ENCODE measurements at places on chromosomes 5 and 9. TPM values are rescaled to one million over a fixed set of nuclear protein-coding genes. Genes with fewer than 3 reads are reported as not detected.

DNA sequence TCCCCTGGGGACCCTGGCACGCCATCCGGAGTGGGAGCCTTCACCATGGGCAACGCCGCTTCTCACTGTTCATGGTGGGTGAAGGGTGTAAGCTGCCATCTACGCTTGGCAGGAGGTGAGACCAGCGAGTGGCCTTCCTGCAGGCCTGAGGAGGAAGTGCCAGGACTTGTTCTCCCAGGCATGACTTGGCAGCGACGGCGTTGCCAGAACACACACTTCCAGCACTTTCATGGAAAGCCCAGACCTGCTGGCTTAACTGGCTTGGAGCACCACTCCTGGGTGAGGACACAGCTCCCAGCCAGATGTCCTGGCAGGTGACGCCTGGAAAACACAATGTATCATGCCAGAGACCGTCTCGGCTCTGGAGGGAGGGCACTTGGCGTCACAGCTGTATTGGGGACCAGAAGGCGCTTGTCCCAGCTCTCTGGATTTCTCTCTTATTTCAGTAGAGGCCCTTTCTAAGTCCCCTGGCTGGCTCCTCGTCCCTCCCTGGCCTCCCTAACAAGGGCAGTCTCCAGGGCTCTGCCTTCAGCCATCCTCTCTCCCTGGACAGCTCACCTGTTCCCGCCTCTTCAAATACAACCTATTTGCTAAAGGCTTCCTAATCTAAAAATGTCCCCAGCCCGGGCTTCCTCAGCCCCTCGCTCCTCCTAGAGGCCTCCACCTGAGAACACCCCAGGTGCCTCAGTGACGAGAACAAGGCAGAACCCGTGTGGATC lies 188.3 kb downstream of the OLFM1 start:
- ATAC-seq = peak; percentile 53

DNA sequence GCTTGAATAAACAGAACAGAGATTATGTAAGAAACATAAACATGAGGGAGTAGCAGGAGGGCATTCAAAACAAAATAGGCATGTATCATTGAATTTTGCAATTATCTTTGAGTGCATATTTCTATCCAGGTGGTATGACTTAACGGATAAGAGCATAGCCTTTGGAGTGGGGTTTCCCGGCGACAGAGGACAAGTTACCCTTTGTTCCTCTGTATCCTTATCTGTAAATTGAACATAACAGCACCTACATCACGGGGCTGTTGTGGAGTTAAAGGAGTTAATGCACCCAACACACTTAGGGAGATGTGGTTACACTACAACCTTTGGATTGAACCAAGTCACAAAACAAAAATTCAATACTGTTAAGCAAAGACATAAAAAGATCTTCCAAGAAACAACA lies 314.6 kb upstream of the KIF2A start:
- no peak for ATAC-seq

DNA sequence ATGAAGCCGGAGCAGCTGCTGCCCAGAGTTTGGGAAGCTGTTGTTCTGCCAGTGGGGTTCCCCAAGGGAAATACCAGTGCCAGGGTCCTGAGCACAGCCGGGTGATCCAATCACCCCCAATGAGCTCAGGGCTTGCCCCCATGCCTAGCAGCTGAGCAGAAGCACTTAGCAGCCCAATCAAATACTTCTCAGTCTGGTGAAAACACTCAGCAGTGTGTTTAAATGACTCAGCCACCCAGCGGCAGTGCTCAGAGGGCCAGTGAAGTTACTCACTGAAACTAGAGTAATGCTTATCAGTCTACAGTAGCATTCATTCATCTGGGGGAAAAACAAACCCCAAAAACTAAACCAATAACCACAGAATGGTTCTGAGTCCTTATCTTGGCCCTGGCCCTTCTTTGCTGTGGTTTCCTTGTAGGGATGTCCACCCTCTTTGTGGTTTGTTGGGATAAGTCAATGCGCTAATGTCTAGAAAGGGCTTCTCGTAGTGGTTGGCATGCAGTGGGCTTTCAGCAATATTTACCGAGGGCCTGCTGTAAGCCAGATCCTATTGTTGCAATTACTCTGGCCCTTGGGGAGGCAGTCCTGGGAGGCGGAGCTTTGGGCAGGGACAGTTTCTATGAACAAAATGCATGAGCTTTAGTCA lies 43.1 kb downstream of the LHX2 start:
- no peak for ATAC-seq

Gene FAM81B
- total RNA-seq = not detected

Gene FAM153A
- total RNA-seq = 3.1 TPM

DNA sequence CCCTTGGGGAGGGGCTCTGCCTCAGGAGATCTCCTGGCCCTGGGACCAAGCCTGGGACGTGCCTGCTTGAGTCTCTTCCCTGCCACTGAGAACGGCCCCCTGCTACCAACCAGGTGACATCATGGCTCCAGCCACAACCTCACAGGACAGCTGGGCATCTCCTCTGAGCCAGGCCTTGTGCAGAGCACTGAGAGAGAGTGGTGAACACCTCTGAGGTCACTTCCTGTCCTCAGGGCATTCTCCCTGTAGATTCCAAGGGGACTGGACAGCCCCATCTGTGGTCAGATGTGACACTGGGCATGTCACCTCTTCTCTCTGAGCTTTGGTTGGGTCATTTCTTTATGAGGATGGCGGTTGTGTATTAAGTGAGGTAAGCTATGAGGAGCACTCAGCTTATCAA lies 172.0 kb downstream of the MELK start:
- ATAC-seq = no peak

DNA sequence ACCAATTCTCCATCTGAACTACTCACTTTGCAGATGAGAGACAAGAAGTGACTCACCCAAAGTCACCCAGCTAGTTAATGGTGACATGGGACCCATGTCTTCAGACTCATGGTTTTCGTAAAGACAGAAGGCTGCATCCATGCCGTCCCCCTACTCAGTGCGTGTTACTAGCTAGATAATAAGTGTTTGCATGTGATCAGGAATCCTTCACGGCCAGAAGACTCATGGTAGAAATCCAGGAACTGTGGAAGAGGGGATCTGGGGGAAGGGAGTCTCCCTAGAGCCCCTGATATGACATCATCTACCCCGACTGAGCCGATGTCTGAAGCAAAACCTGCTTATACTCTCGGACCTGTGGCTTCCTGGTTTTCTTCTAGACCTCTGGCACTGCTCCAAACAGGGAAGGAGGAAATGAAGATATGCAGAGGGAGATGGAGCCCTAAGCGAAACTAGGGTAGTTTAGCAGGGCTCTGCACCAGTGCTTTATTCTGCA lies 3.3 kb downstream of the RNF183 start:
- no peak for ATAC-seq

DNA sequence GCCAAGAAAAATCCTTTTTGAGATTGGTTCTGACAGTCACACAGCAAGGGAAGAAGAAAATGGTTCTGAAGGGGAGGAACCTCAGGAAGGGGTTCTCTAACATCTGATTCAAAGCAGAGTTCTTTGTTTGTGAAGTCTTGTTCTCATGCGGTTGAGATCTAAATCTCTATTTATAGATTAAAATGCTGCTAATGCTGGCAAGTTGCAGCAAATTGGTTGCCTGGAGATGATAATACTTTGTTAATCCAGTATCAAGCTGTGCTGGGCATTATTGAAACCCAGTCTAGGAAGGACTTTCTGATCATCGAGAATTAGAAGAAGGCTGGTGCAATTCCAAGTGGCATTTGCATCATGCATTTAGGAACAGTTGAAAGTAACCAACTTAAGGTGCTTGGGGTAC lies 34.0 kb upstream of the SLC28A3 start:
- ATAC-seq = no peak

Gene WDR38
- not detected for total RNA-seq

Gene OR1L4
- not detected for total RNA-seq

DNA sequence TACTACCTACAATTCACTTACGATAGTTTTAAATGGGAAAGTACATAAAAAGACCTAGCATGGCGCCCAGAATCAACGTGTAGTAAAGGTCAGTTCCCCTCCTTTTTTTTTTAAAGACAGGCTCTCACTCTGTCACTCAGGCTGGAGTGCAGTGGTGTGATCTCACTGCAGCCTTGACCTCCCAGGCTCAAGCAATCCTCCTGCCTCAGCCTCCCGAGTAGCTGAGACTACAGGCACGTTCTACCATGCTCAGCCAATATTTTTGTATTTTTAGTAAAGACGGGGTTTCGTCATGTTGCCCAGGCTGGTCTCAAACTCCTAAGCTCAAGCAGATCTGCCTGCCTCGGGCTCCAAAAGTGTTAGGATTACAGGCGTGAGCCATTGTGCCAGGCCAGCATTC lies 40.7 kb upstream of the MTMR12 start:
- ATAC-seq = no peak

Gene ANXA2R
- 1.8 TPM for total RNA-seq

Gene ZNG1A
- total RNA-seq = 24.2 TPM

- ATAC-seq = no peak
Measured at GRCh38 chr9:83012168-83012921, 50.6 kb downstream of the RASEF start.

DNA sequence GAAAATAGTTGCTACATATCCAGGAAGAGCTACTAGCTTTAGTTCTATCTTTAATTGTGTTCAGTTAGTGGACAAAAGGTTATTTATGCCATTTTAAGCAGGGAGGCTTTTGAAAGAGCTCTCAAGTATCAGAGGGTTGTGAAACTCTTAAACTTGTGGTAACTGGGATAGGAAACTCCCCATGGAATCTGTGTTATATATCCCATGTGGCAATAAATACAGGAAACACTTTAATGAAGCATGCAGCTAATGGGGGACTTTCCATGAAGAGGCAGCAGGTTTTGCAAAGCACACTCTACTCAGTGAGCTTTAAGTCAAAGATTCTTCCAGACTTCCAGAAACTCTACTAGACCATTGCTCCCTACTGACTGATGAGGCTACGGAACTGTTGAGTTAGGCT lies 805.0 kb upstream of the C9orf72 start:
- ATAC-seq = no peak

- no peak for ATAC-seq
Measured at GRCh38 chr9:20114974-20115373, 326.1 kb upstream of the SLC24A2 start.

DNA sequence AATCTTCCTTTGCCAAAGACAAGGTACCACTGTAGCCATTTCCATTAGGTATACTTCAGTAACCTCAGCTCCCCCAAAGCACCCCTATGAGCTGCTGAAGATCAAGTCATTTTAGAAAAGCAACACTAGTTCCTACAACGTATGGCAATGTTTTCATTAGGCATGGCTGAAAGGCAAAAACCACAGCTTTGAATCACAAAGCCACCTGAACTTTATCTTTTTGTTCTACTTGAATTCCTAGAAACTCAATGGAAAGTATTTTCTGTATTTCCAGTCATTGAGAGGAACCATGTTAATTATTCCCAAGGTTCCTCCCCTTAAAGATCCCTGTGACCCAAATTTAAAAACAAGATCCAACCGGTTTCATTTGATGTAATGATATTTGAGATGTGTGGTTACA lies 152.1 kb downstream of the EFNA5 start:
- no peak for ATAC-seq

GRCh38 chr9:104575456-104575855 lies 6.5 kb downstream of the OR13C8 start:
- no peak for ATAC-seq

- peak; percentile 67 for ATAC-seq
Measured at GRCh38 chr9:99778308-99778707, 43.4 kb upstream of the NR4A3 start.

GRCh38 chr9:10339152-10339551 lies 273.6 kb downstream of the PTPRD start:
- ATAC-seq = no peak

- ATAC-seq = no peak
Measured at GRCh38 chr9:4475301-4475700, 15.0 kb upstream of the SLC1A1 start.
